Activated CD8-positive, alpha-beta memory T cell treated with anti-CD3 and anti-CD28 coated beads for 1 hour (primary cell): ENCODE measurements at places on chromosomes 12 and 14.

- no peak for DNase-seq
These were observed 22.8 kb downstream of the JDP2 start for GRCh38 chr14:75450381-75451276.

GRCh38 chr14:35391388-35391710, 13.2 kb downstream of the NFKBIA start:
- DNase-seq: no peak

GRCh38 chr14:44979273-44979672, 17.3 kb downstream of the TOGARAM1 start:
- no peak for DNase-seq

DNA sequence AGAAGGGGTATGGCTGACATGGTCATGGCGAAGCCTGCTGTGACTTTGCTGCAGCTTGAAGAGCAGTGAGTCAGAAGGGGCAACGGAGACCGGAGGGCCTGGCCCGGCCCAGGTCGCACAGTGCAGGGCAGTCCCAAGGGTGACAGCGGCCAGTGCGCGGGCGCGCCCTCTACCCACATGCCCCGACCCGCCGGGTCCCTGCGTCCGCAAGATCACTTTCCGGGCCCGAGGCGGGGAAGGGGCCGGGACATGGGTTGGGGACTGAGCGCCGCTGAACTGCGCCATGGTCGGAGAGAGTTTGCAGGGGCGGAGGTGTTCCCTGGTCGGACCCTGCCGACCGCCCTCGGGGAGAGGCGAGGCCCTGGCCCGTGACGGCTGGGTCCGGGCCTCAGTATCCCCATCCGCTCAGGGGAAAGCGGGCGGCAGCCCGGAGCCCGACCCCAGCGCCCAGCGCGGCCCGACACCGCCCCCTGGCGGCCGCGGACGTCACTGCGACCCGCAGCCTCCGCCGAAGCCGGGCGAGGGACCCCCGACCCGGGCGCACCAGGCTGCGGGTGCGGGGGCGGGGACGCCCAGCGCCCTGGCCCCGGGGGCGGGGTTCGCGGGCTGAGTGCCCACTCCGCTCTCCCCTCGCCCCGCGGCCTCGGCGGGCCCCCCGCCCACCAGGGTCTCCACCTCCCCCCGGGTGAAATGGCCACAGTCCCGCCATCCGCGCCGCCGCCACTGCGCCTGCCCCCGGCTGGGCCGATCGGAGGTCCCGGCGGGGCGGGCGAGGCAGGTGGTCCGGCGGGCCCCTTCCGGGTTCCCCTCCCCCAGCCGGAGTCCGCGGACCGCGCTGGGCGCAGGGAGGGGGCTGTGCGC, 7.2 kb upstream of the ANKRD9 start:
- DNase-seq: no peak

GRCh38 chr14:77200406-77200985, 18.9 kb downstream of the TMEM63C start:
- DNase-seq: no peak

GRCh38 chr12:39807043-39807442, 187.4 kb upstream of the ABCD2 start:
- no peak for DNase-seq

- DNase-seq: no peak
These were observed 72.7 kb downstream of the PTPRR start for GRCh38 chr12:70847871-70848270.

DNA sequence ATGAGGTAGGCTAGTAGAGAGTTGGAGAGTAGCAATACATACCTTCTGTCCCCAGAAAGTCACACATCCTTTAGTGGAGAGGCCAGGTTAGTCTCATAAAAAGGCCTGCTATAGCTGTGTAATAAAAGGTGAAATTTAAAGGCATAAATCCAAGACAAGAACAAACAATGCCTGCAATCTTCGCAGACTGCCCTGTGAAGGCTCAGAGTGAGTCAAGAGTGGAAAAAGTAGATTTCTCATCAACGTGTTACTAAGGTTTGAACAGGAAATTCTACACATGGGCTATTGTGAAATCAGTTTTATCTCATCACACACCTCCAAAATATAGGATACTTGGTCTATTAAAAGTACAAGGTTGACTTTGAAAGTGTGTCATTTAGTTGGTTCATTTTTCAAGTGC, at the start of gene KLRC1:
KLRC1 (minus strand) TSS at position 222 of the 400 bp plus-strand sequence. CDS start 2,221 bp downstream, outside the sequence.
- DNase-seq: no peak

DNA sequence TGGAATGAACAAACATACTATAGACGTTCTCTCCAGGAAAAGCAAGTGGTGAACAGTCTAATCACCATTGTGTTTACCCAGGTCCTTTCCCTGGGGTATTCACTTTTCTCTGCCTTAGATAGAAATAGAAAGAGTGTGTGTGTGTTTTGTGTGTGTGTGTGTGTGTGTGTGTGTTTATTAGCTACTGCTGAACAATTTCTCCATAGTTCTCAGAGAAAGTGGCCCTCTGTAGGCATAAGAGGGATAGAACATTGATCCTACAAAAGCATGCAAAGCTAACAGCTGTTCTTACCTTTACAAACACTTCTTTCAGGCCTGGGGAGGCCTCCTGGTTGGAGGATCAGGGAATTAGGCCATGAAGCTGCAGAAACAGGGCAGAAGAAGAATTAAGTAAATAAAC, 665.7 kb upstream of the TBX3 start:
- no peak for DNase-seq

DNA sequence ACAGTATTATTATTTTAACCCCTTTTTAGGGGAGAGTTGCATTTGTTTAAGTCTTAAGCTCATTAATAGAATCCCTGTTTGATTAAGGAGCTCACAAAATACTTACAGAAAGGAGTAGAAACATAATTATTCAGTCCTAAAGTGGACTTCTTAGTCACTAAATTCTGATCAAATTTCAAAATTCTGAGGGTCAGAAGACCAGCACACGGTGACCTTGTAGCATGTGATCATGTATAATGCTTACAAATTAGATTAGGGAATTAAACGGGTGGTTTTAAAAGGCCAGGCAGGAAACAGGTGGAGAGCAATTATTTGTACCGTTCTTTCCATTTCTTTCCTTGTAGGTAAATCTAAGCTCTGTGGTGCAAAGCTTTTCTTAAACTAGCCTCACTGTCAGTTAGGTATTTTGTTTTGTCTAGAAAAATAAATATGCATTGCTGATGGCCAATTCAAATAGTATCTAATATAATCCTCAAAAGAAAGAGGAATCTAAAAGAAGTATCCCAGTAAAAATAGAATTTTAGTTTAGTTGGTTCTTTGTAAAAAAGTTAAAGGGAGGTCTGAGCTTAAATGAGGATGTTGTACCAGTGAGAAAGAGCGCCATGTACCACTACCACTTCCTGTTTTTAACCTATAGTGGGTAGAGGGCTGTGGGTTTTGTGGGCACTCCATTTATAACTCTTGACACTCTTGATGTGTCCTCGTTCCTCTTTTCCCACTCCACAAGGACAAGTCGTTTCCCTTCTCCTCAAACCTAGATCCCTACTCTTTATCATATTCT, 51.1 kb downstream of the SLC38A1 start:
- DNase-seq: no peak

GRCh38 chr12:13198876-13199275, 2.4 kb downstream of the EMP1 start:
- no peak for DNase-seq

DNA sequence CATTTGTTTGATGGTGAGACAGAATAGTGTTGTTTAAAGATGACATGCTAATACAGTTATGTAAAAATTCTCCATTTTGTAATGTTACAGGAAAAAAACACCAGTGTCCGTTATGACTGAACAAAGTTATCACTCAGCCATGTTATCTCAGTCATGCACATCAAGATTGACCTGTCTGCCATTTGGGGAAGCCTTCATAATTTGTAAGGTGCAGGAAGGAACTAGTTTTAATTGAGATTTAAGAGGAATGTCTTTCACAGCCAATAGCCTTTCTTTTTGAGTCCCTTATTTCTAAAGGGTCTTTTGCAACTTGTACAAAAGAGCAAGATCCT, 432.2 kb downstream of the RAD51B start:
- DNase-seq: no peak

- DNase-seq: peak; percentile 8
These were observed 7.4 kb downstream of the SMAGP start for GRCh38 chr12:51262758-51263177.

DNA sequence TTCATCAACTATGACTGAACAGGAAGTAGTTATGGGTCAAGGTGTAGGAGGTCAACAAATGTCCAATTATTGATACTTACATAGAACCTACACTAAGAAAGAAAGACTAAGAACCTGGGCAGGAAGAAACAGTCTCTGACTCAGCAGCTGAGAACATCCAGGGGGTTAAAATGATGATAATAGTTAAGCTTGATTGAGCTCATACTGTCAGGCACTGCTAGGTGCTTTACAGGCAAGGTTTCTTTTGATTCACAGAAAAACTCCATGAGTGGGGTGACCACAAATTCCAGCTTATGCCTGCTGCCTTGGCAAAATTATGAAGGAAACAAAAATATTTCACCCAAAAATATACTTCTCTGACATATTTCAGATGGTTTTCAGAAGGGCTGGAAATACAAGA, 75.0 kb downstream of the ACADS start:
- no peak for DNase-seq

DNA sequence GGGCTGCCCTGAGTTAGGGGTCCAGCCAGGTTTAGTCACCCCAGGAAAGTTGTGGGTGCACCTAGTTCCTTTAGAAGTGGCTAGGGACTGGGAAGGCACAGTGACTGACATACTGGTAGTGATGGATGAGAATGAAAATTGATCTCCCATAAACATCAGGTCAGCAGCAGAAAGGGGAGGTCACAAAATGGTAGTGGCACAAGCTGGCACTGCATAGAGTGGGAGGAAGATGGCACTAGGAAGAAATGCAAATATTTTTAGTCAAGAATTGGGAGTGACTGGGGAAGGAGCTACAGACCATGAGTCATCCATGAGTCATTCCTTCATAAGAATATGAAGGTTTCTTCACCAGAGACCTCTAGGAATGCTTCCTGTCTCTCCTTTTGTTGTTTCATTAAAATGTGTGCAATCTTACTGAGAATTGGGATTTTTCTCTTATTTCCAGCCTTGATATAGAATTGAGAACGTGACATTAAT, 198.3 kb upstream of the AMIGO2 start:
- DNase-seq: no peak

- no peak for DNase-seq
These were observed 24.6 kb upstream of the UBC start for GRCh38 chr12:124939079-124939420.

DNA sequence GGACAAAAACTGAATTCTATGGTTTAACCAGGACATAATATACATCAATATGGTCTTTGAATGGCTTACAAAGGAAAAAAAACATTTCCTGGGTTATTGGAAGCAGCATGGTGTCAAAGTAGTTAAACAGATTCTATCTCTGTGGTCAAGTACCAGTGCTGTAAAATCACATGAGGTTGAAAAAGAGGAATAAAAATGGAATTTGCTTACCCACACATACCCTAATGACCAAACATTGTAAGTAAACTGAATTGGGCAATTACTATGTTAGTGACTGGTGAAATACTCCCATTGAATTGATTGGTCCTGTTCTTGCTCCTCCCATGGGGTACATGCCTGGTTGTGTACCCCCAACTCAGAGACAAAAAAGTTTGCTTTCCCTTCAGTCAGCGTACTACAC, 19.6 kb downstream of the IFNG start:
- DNase-seq: no peak

DNA sequence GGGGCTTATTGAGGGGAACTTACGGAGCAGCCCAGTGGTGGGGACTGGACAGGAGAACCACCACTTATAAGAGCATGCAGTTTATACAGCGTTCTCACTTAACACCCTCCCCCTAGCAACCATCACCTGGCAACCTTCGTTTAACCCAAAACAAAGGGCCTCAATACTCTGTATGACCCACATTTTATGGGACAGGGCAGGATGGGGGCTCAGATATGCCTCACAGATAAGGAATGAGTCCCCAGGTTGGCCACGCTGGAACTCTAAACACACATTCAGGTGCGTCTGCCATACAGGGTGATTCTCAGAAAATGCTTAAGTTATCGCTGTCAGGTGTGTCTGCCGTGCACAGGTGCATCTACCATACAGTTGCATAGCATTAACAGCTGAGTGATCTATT, 99.2 kb downstream of the GCH1 start:
- no peak for DNase-seq

- DNase-seq: no peak
These were observed 593 bp downstream of the CFL2 start for GRCh38 chr14:34713681-34714319.

- DNase-seq: no peak
These were observed 874.5 kb downstream of the FLRT2 start for GRCh38 chr14:86404425-86404824.

DNA sequence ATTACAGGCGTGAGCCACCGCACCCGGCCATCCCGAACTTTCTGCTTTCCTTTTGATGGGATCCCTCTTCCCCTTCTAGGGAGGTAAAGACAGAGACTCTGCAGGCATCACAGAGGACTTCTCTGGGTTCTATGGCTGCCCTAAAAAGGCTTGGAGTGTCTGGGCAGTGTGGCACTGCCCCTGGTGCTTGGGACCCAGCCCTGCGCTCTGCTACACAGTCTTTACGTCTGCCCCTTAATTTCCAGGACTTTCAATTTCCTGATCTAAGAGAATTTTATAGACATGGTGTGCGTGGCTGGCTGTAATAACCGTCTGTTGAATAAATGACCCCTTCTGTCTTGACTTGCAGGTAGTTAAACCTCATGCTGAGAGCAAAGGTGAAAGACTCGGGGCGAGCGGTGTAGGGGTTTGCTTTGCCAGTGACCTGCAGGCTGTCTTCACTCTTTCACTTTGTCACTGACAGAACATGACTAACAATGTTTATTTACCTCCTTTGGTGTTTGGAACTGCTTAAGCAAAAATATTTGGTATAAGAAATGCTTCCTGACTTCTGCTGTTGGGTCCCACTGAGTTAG, 110.9 kb upstream of the MAP1LC3B2 start:
- no peak for DNase-seq

GRCh38 chr14:89015016-89015415, 190.6 kb downstream of the TTC8 start:
- DNase-seq: no peak

DNA sequence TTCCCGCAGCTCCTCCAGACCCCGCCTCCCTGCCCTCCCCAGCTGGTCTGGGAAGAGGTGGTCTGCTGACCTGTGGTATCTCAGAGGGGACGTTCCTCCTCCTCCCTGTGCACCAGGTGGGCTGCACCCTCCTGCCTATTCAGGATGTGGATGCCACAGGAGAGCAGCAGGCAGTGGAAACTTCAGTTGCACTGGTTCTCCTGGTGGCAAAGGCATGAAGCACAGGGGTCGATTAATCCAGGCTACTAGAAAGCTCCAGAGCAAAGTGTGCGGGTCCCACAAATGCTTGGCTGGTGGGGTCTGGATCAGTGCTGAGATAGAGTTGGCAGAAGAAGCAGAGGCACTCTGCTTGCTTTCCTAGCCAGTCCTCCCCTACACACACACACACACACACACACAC, 197.0 kb downstream of the SLC41A2 start:
- DNase-seq: no peak

DNA sequence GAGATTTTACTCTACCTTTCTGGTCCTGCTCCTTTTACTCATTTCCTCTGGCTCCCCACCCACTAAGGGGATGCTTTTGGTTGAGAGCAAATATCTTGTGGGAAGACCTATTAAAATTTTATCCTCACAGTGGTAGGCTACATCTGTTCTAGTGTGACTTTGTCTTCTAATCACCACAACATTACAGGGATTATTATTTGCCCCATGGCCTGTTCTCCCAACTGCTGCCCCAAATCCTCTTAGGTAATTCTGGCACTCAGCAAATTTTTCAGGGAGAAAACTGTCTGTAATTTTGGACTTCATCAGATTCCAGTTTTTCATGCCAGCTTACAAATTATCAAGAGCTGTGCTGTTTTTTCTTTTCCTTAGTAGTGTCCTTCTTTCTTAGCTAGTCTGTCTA, 172.3 kb downstream of the GPHN start:
- no peak for DNase-seq

- no peak for DNase-seq
These were observed 156.5 kb upstream of the C14orf180 start for GRCh38 chr14:104422837-104423681.

GRCh38 chr12:84056-84455, 17.5 kb downstream of the IQSEC3 start:
- no peak for DNase-seq
